ENCODE measurements at places on chromosomes 5 and 9.

- no peak overlapping the region for H3K27ac ChIP-seq
- no peak overlapping the region for H3K4me3 ChIP-seq
- H3K4me1 ChIP-seq: peaks cover 5% of the 10 kb centered on the region
- H3K27me3 ChIP-seq: no peaks in the 10 kb centered on the region
- peaks cover 56% of the 10 kb centered on the region for H3K36me3 ChIP-seq
Measured at GRCh38 chr9:120534266-120534665, 45.7 kb downstream of the CDK5RAP2 start.

GRCh38 chr9:22214497-22215031, 205.5 kb upstream of the CDKN2B start:
- no peak for DNase-seq
- H3K4me3 ChIP-seq: no peak overlapping the region
- no peaks in the 10 kb centered on the region for H3K4me1 ChIP-seq
- H3K27ac ChIP-seq: no peak overlapping the region

GRCh38 chr5:57559110-57559635, 76.6 kb upstream of the ACTBL2 start:
- H3K4me1 ChIP-seq: no peaks in the 10 kb centered on the region
- H3K27ac ChIP-seq: no peak overlapping the region

GRCh38 chr9:106322706-106323245, 540.2 kb upstream of the ZNF462 start:
- no peak overlapping the region for H3K27ac ChIP-seq
- H3K4me3 ChIP-seq: no peak overlapping the region
- no peaks in the 10 kb centered on the region for H3K4me1 ChIP-seq
- no peak for DNase-seq

- peak overlapping the region; percentile 16 for H3K27ac ChIP-seq
- peaks cover 17% of the 10 kb centered on the region for H3K27me3 ChIP-seq
- peaks cover 12% of the 10 kb centered on the region for H3K4me1 ChIP-seq
- H3K36me3 ChIP-seq: peaks cover 3% of the 10 kb centered on the region
- peak; percentile 4 for DNase-seq
Measured at GRCh38 chr5:390623-391491, 52.1 kb upstream of the EXOC3 start.

- H3K36me3 ChIP-seq: no peaks in the 10 kb centered on the region
- peaks cover 7% of the 10 kb centered on the region for H3K4me1 ChIP-seq
- no peaks in the 10 kb centered on the region for H3K27me3 ChIP-seq
- no peak overlapping the region for H3K4me3 ChIP-seq
- DNase-seq: no peak
- H3K27ac ChIP-seq: no peak overlapping the region
Measured at GRCh38 chr5:97085459-97086181, 56.8 kb downstream of the LIX1 start.

GRCh38 chr9:123329329-123329955, 26.6 kb upstream of the CRB2 start:
- no peaks in the 10 kb centered on the region for H3K27me3 ChIP-seq
- peaks cover 6% of the 10 kb centered on the region for H3K4me1 ChIP-seq
- H3K36me3 ChIP-seq: no peaks in the 10 kb centered on the region
- DNase-seq: no peak
- no peak overlapping the region for H3K27ac ChIP-seq
- H3K4me3 ChIP-seq: no peak overlapping the region

GRCh38 chr9:16275795-16276624, 594.5 kb downstream of the BNC2 start:
- DNase-seq: no peak
- no peaks in the 10 kb centered on the region for H3K27me3 ChIP-seq
- H3K4me1 ChIP-seq: no peaks in the 10 kb centered on the region
- H3K36me3 ChIP-seq: no peaks in the 10 kb centered on the region
- H3K4me3 ChIP-seq: no peak overlapping the region
- no peak overlapping the region for H3K27ac ChIP-seq

DNA sequence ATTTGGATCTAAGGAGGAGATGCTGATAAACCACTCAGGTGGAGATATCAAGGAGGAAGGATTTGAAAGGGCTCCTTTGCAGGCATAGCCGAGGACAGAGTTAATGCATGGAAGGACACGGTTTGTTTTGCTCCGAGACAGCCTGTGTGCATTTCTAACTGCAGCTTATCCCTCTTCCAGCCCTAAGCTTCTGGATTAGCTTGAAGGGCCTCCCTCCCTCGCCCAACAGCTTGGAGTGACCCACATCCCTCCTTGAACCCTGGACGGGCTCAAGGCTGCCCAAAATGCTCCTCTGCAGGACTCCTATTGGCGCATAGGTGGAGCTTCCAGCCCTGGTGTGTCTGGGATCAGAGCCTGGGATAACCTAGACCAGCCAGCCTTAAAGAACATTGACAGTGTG, 66.7 kb downstream of the PPARGC1B start:
- H3K27me3 ChIP-seq: no peaks in the 10 kb centered on the region
- H3K4me3 ChIP-seq: no peak overlapping the region
- H3K27ac ChIP-seq: no peak overlapping the region
- no peaks in the 10 kb centered on the region for H3K4me1 ChIP-seq

DNA sequence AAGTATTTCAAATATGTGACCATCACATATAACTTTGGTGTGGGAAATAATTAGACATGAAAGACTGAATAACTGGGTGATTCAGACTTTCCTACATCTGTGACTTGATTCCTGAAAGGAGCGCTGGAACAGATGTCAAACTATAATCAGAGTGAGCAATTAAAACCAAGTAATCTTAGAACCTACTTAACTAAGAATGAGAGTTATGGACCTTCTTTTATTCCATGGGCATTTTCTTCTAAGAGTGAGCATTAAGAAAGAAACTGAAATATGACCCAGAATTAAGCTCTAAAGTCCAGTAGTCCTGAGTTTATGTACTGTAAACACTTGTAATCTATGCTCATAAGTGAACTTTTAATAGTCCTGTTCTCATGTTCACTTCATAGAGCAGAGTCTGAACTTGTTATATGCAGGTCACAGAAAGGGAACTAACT, 68.4 kb downstream of the PAM start:
- H3K4me1 ChIP-seq: peaks cover 12% of the 10 kb centered on the region
- no peak overlapping the region for H3K4me3 ChIP-seq
- no peak for DNase-seq
- no peak overlapping the region for H3K27ac ChIP-seq
- no peaks in the 10 kb centered on the region for H3K27me3 ChIP-seq

DNA sequence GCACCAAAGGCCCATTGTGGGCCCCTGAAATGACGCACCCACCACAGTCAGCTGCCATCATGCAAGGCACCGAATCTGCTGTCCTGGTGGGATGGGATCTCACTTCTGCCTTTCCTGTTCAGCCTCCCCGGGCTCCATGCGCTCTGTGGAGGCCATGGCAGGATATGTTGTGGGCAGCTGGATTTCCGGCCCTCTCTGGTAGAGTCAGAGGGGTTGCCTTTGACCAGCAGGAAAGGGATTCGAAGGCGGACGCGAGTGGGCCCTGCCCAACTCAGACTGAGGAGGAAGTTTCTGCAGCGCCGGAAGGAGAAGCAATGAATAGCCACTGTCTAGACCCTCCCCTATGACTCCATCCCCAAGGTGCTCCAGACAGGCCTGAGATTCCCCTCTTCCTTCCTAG, 35.5 kb downstream of the GADD45G start:
- H3K27ac ChIP-seq: no peak overlapping the region
- peaks cover 17% of the 10 kb centered on the region for H3K27me3 ChIP-seq
- no peaks in the 10 kb centered on the region for H3K4me1 ChIP-seq

DNA sequence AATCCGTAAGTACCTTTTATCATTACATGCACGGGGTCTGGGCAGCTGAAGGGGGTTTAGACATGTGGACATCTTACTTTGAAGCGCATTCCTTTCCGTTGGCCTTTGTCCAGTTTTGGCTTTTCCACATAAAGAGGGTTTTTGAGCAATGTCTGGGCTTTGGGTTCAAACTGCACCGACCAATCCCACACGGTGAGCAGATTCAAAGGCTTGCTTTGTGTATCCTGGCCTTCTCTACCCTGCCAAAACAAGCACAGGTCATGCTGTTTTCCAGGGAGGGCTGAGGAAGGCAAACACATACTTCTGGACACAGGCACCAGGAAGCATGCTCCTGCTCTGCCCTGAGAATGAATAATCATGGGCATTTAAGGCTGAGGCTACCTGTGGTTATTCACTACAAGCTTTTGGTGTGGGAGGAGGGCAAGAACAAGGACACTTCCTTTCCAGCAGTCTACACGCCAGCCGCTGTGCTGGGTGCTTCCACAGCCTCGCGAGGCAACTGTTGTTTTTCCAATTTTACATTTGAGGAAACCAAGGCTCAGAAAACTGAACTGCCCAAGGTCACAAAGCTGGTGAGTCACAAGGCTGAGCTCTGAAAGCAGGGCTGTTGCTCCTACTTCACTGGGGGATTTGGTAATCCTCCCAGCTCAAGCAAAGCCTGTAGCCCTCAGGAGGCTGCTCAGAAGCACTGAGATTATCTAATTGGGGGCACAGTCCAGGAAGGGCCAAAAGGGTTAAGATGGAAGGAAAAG, 59.8 kb upstream of the GOLPH3 start:
- H3K27ac ChIP-seq: no peak overlapping the region
- no peak overlapping the region for H3K4me3 ChIP-seq
- no peak for DNase-seq
- peaks cover 43% of the 10 kb centered on the region for H3K36me3 ChIP-seq
- H3K27me3 ChIP-seq: no peaks in the 10 kb centered on the region

GRCh38 chr5:155485386-155485785, 471.8 kb downstream of the KIF4B start:
- H3K27ac ChIP-seq: no peak overlapping the region
- H3K36me3 ChIP-seq: no peaks in the 10 kb centered on the region
- DNase-seq: no peak
- no peak overlapping the region for H3K4me3 ChIP-seq
- H3K4me1 ChIP-seq: no peaks in the 10 kb centered on the region
- H3K27me3 ChIP-seq: peaks cover 9% of the 10 kb centered on the region

DNA sequence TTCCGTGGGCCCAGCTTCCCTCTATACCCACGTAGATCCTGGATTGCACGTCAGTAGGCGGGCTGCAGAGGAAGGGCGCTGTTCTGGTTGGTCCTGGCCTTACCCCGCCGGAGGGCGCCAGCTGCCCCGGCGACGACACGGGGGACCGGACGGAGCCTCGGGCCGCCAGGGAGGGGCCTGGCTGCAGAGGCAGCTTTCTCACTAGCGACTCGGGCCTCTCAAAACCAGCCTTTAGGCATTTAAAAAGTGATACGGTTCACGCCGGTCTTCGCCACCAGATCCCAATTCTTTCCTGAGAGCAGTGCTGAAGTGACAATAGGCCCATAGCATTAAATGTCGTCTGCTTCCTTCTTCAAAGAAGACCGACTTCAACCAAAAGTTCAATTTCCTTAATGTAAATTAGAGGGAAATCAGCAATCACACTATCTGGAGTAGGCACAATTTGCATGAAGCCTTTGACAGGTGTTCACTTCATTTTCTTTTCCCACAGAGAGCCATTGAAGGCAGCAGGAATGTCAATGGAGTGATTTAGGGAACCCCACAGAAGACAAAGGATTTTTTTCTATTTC, 17.6 kb upstream of the UBE2D2 start:
- H3K4me3 ChIP-seq: no peak overlapping the region
- H3K36me3 ChIP-seq: peaks cover 2% of the 10 kb centered on the region
- no peaks in the 10 kb centered on the region for H3K4me1 ChIP-seq

DNA sequence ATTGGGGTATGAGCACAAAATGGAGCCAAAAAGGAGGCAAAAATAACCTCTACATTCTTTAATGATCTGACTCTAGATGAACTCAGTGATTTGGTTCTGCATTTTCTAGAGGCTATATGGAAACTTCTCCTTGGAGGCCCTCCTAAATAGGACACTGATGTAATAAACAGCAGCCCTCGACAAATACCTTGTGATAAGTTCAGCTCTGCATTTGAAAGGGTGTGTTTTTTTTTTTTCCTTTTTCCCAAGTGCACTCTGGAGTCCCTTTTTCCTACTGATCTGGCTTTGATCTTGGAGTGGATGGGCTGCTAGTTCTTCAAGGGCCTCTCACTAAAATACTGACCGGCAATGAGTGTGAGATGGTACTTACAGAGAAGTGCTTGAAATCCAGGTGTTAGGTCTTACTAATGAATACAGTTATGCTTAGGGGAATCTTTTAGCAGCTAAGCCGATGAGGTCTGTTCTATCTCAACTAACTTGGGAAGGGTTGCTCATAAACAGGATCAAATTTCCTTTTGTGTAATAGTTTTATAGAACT, 161.7 kb downstream of the MAST4 start:
- H3K27me3 ChIP-seq: peaks cover 52% of the 10 kb centered on the region
- no peak overlapping the region for H3K4me3 ChIP-seq
- no peaks in the 10 kb centered on the region for H3K36me3 ChIP-seq
- H3K27ac ChIP-seq: no peak overlapping the region

DNA sequence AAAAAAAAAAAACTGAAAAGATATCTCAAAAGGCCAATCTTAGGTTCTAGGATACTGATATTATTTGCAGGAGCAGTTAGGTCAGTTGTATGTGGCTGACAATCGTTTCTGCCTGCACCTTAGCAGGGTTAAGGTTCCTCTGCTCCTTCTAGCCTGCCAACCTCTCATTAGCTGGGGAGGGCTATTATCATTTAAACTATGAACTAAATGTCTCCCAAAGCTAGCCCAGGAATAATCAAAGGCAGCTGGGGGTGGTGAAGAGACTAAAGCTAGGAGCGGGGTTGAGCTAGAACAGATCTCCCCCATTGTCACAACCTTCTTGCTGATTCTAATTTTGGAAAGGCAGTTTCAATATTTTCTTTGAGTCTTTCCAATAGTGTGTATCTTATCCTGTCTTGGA, 99.9 kb downstream of the ICE1 start:
- H3K4me3 ChIP-seq: no peak overlapping the region
- no peak for DNase-seq
- H3K27me3 ChIP-seq: peaks cover 10% of the 10 kb centered on the region
- H3K4me1 ChIP-seq: peaks cover 10% of the 10 kb centered on the region

- DNase-seq: no peak
- H3K27ac ChIP-seq: no peak overlapping the region
- H3K4me1 ChIP-seq: no peaks in the 10 kb centered on the region
Measured at GRCh38 chr5:170382790-170383189, 6.4 kb downstream of the KCNMB1 start.

GRCh38 chr5:39757131-39757530, 332.4 kb upstream of the DAB2 start:
- no peak overlapping the region for H3K4me3 ChIP-seq
- no peaks in the 10 kb centered on the region for H3K36me3 ChIP-seq
- H3K27me3 ChIP-seq: peaks cover 28% of the 10 kb centered on the region
- no peak for DNase-seq
- H3K4me1 ChIP-seq: no peaks in the 10 kb centered on the region

- no peak overlapping the region for H3K27ac ChIP-seq
- H3K27me3 ChIP-seq: peaks cover 6% of the 10 kb centered on the region
- no peak overlapping the region for H3K4me3 ChIP-seq
Measured at GRCh38 chr5:59592101-59592500, 301.4 kb downstream of the PDE4D start.

GRCh38 chr9:135083831-135084230, 3.6 kb upstream of the OLFM1 start:
- H3K4me3 ChIP-seq: no peak overlapping the region
- no peak overlapping the region for H3K27ac ChIP-seq
- no peak for DNase-seq
- no peaks in the 10 kb centered on the region for H3K4me1 ChIP-seq
- no peaks in the 10 kb centered on the region for H3K36me3 ChIP-seq

GRCh38 chr9:85994191-85994590, 53.2 kb downstream of the NAA35 start:
- H3K36me3 ChIP-seq: peaks cover 22% of the 10 kb centered on the region
- no peak overlapping the region for H3K27ac ChIP-seq
- H3K4me1 ChIP-seq: peaks cover 9% of the 10 kb centered on the region
- no peak for DNase-seq
- no peaks in the 10 kb centered on the region for H3K27me3 ChIP-seq
- no peak overlapping the region for H3K4me3 ChIP-seq

Measured in central memory CD8-positive, alpha-beta T cell (primary cell).